ENCODE measurements at places on chromosomes 7 and 10. TPM values are rescaled to one million over a fixed set of nuclear protein-coding genes. Genes with fewer than 3 reads are reported as not detected.

CPED1 gene
- not detected for polyA plus RNA-seq

DTX2 gene
- 0.49 TPM for polyA plus RNA-seq

ZCWPW1 gene
- 9.3 TPM for polyA plus RNA-seq

PON3 gene
- 0.32 TPM for polyA plus RNA-seq

GRID1 gene
- 3.9 TPM for polyA plus RNA-seq

C10orf67 gene
- polyA plus RNA-seq: not detected

SEC61G gene
- polyA plus RNA-seq: 461 TPM

SLC35G1 gene
- polyA plus RNA-seq: 9.3 TPM

NPFFR1 gene
- polyA plus RNA-seq: 0.13 TPM

PON1 gene
- not detected for polyA plus RNA-seq

TCAF1 gene
- 73.9 TPM for polyA plus RNA-seq

OR2A42 gene
- not detected for polyA plus RNA-seq
